ENCODE measurements at places on chromosomes 16 and 17.

DNA sequence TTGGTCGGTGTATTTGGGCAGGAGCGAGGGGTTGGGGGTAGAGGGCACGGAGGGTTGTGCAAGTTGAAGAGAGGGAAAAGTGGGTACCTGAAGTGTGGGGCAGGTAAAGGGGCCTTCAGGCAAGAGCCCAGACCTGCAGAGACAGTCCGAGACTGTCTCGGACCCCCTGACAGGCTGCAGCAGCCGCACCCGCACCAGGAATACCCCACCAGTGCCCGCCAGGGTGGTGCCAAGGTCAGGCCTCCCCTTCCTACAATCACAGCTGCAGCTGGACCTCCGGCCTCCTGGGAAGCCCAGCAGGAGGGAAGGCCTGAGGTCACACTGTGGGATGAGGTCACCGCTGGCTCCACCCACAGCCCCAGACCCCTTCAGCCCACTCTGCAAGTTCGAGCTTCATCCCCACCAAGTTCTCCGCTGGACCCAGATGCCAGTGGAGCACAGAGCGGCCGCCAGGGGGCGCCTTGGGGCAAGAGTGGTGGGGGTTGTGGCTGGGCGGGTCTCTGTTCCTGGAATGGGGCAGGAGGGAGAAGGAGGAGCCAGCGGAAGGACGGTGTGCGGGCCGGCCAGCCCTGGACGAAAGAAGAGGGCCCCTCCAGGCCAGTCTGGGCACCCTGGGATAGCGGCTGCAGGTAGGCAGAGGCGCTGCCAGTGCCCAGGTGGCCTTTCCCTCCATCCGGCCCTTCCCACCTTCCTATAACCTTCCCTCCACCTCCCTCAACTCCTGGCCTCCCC lies at the start of gene HSD3B7:
Gene HSD3B7, plus strand, starts transcription at position 539 of the 732 bp plus-strand sequence. CDS start 452 bp downstream, outside the sequence.
- peak; percentile 85 for DNase-seq

GRCh38 chr16:81397058-81397878 lies 47.3 kb upstream of the CMIP start:
- DNase-seq = no peak

DNA sequence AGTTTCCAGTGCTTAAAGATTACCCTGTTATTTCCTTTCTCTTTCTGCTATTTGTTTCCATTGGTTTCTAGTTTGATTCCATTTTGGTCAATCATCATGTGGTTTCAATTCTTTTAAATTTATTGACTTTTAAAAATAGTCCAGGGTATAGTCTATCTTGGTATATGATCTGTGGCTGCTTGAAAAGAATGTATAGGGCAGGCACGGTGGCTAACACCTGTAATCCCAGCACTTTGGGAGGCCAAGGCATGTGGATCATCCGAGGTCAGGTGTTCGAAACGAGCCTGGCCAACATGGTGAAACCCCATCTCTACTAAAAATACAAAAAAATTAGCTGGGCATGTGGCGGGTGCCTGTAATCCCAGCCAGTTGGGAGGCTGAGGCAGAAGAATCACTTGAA lies 34.5 kb upstream of the NACA2 start:
- DNase-seq = no peak

- DNase-seq = no peak
Observed at GRCh38 chr17:73559532-73559931, 84.7 kb downstream of the SDK2 start.

DNA sequence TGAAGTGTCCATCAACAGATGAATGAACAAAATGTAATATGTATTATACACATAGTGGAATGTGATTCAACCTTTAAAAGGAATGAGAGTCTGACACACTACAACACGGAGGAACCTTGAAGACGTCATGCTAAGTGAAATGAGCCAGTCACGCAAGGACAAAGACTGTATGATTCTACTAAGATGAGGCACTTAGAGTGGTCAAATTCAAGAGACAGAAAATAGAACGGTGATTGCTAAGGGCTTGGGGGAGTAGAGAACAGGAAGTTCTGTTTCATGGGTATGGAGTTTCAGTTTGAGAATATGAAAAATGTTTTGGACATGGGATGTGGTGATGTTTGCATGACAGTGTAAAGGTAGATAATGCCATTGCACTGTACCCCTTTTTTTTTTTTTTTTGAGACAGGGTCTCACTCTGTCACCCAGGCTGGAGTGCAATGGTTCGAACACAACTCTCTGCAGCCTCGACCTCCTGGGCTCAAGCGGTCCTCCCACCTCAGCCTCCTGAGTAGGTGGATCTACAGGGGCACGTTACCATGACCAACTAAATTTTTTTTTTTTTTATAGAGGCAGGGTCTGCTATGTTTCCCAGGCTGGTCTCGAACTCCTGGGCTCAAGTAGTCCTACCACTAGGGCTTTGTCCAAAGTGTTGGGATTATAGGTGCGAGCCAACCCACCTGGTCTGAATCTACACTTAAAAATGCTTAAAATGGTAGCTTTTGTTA lies 2.9 kb upstream of the CCDC102A start:
- DNase-seq = no peak

- no peak for DNase-seq
Observed at GRCh38 chr17:64066716-64067115, 46.3 kb upstream of the ICAM2 start.

DNA sequence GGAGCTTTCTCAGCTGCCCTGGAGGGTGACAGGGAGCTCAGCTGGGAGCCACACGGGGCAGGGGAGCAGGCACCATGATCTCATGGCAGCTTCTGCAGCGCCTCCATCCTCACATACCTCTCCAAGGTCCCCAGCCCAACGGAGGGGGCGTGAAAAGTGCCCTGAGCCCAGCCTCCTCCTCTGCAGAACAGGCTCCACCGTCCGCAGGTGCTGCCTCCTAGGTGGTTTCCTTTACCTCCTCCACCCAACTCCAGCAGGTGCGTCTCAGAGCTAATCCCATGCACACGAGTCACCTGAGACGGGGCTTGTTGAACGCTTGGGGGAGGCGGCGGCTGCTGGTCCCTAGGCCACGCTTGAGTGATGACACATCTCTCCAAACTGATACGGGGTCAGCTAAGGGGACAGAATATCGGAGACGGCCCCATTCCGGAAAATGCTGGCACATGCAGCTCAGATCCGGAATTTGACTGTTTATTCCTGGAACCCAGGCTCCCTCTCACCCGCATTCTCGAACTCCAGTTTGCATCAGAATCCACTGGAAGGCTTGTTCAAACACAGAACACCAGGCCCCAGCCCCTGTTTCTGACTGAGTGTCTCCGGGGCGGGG lies 387 bp upstream of the SLC38A8 start:
- no peak for DNase-seq

DNA sequence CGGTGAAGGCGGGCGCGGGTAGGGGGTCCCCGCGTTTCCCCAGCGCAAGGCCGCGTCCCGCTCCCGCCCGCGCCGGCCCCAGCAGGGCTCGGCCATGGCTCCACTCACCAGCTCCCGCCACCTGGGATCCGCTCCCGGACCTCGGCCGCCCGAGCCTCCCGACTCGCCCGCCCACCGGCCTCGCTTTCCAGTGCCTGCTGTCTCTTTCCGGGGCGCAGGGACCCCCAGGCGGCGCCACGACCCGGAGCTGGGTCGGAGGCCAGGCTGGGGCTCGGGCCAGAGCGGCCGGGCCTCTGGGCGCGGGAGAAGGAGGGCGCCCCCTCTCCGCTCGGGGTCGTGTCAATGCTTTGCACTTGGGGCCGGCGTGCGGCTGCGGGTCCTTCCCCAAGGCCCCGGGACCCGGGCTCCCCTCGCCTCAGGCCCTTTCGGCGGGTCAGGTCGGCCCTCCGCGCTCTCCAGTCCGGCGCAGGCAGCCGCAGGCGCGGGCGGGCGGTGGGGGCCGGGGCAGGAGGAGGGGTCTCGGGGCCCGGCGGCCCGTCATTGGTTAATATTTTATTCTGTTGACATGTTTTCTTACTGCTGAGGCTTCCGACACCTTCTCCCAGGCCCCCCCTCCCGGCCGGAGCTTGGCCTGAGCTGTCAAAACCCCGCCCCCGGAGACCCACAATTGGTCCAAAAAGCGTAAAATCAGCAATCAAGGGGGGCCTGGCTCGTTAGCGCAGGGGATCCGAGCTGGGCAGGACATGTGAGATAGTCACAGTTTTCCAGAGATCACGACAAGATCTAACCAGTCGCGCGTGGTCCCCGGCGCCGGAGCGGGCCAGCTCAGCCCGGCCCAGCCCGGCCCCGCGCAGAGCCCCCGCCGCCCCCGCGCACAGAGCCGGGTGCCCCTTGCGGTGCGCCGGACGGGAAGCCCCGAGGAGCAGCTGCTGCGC lies at the start of gene TBX2:
Gene TBX2, plus strand, starts transcription at position 713 of the 935 bp plus-strand sequence. CDS start 334 bp downstream, outside the sequence.
- peak; percentile 19 for DNase-seq

- DNase-seq = no peak
Observed at GRCh38 chr17:5608399-5609112, 24.2 kb upstream of the NLRP1 start.

- DNase-seq = no peak
Observed at GRCh38 chr17:49450181-49450580, 35.5 kb upstream of the PHB1 start.

DNA sequence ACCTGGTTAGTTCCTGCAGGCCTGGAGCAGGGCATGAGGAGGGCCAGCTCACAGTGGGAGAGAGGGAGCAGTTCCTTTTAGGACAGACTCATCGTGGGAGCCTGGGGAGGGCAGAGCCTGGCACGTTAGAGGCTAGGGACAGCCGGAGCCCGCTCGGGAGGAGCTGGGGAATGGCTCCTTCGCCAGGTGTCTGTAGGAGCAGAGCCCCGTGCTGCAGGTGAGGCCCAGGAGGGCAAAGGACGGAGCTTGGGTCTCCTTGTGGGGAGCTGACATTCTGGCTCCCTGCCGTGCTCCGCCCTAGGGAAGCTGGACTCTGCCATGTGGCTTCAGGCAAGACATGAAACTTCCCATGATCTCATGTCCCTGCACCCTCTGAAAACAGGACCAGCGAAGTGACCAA lies 18.7 kb upstream of the MTSS2 start:
- DNase-seq = no peak

DNA sequence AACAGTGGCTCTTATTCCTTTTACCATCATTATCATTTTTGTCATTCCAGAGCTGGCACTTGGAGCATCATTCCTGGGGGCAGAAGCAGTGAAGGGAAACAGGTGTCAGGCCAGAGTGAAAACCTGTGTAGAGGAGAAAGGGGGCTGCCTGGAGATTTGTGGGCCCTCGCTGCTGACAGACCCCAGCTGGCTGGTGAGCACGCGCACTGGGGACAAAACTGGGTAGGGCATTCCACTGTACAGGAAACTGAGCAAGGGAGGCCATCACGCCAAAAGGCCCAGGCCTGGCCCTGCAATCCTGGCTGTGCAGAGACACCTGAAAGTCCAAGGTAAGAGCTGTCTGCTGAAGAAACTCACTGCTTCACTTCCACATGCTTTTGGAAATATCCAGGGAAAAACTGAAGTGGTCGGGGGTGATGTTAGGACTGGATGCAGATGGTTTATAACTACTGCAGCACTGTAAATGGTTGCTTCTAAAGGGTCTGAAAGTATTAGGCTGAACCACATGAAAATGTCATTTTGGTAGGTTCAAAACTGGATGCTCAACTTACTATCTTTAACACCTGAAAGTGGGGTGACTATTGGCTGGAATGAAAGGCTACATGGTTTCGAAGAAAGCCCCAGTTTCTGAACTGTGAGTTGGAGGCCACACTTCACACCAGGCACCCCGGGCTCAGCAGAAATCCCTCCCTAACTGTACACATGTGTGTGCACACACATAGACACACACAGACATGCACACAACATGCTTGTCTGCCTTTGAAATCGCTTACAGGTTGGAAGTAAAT lies 225.0 kb downstream of the C16orf78 start:
- no peak for DNase-seq

DNA sequence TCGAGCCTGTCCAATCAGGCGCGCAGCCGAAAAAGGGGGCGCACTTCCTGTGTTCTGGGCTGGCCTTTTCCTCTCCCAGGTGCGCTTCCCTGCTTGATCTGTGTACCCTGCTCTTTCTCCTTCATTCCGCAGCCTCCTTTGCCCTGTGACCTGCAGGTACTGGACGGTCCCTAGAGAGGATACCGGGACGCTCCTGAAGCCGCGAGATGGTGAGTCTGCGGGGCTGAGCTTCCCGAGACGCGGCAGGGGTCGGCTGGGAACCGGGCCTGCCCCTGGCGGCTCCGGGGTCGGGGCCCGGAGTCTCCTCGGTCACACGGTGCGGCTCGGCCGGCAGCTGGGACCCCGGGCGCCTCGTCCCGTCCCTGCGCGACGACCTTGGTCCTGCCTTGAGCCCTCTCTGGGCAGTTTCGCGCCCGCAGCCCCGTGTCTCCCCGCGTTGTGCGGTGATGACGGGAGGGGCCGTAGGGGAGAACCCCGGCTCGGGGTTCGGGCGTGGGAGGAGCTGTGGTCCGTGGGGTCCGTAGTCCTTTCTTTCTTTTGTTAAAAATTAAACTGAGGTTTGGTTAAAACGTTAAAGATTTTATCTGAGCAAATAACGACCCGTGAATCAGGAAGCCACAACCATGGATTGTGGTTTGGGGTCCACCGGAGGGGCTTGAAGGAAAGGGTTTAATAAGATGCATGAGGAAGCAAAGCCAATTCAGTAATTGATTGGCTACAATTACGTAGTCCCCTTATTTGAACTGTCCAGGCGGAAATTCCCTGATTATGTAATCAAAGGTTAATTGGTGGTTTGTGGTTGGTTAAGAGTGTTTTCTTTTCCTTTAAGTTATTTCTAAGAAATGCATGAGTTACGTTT lies 172.8 kb upstream of the ZNF267 start:
- DNase-seq = peak; percentile 41

- DNase-seq = no peak
Observed at GRCh38 chr16:48340054-48340453, 45.2 kb downstream of the SIAH1 start.

GRCh38 chr17:80885947-80886582 lies 105.6 kb upstream of the CHMP6 start:
- peak; percentile 9 for DNase-seq

DNA sequence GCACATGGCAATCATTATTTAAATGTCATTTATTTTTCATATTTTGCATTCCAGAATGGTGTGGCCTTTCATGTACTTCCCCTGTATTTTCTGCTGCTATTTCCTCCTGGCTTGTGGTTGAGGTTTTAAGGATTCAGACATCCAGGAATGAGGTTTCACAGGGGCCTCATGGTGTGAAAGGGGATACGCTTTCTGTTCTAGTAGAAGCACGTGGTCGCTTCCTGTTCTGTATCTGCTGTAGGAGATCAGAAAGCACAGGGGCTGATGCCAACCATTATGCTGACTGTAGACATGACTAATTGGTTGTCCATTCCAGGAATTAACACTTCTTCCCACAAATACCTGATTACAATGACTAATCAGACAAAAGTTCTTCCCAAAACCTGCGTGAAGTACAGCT lies 405.9 kb downstream of the SHISA9 start:
- DNase-seq = no peak

DNA sequence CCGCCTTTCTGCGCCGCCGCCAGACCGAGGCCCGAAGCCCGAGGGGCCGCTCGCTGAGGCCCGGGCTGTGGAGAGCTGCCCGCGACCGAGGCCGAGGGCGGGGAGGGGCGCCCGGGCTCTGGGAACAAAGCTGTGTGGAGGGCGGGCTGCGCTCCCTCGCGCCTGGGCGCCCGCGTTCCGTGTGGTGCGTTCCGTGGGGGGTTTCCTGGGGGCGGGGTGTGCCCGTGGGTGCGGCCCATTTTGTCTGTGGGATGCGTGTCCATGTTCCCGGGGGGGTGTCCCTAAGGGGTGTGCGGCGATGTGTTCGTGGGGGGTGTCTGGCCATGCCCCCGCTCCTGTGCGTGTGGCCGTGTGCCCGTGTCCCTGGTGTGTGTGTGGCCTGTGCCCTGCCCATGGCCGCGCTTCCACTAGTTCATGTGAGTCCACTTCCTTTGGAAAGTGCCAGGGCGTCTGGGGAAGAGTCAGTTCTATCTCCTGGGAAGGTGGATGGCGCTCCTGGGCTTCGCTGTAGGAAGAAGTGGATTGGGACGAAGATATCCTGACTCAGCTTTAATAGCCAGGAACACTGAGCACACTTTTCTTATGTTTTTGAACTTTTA lies 520 bp downstream of the JPT2 start:
- peak; percentile 39 for DNase-seq

- no peak for DNase-seq
Observed at GRCh38 chr17:27899525-27899924, 6.4 kb upstream of the LYRM9 start.

GRCh38 chr17:64984851-64985521 lies 65.7 kb upstream of the LRRC37A3 start:
- no peak for DNase-seq

Measured in gastrocnemius medialis (tissue), 4 donors.